ENCODE measurements at places on chromosomes 7 and 10.
A peak's percentile ranks its signal among the peaks of the same experiment; 100 is the strongest.

- DNase-seq: peak; percentile 17
These were observed 123.9 kb downstream of the SEMA3C start for GRCh38 chr7:80794631-80795573.

- no peak for DNase-seq
These were observed 40.0 kb downstream of the FIGNL1 start for GRCh38 chr7:50409856-50410745.

DNA sequence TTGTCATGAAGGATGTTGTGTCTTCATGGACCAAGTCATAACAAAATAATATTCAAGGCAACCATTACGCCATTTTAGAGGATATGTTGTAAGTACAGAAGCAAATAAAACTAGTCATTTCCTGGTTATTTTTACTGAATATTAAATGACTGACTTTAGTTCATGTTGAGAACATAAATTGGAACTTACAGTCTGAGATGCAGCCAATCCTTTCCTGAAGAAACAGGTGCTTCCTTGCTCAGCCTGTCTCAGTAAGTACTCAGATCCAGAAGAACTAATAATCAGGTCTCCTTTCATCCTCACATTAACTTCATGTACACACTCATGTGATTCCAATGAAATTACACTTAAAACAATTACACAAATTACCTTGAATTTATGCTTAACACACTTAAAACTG, 12.3 kb downstream of the SEMA3A start:
- no peak for DNase-seq

- DNase-seq: no peak
These were observed 263.6 kb upstream of the LRGUK start for GRCh38 chr7:133863362-133864061.

- DNase-seq: no peak
These were observed 54.2 kb downstream of the MET start for GRCh38 chr7:116726149-116726548.

DNA sequence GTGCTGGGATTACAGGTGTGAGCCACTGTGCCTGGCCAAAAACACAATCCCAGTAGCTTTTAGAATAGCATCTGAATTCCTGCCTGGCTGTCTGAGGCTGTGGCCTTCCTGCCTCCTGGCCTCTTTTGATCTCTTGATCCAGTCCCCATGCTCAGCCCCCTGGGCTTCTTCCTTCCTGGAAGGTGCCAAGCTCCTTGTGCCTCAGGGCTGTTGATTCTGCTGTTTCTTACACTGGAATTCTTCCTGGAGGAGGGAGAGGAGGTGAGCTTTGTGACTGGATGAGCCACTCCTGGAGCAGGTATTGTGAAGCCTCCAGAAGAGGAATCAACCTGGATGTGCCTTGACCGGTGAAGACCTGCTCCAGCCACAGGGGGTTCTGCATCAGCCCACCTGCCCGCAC, 17.3 kb upstream of the MKI67 start:
- DNase-seq: no peak
